ENCODE measurements at places on chromosomes 1 and 21.

GRCh38 chr1:17405898-17406759 lies 33.3 kb downstream of the RCC2 start:
- DNase-seq, result peak; percentile 42

- no peak for DNase-seq
These were observed 202.4 kb downstream of the TOMM20 start for GRCh38 chr1:234926264-234926558.

DNA sequence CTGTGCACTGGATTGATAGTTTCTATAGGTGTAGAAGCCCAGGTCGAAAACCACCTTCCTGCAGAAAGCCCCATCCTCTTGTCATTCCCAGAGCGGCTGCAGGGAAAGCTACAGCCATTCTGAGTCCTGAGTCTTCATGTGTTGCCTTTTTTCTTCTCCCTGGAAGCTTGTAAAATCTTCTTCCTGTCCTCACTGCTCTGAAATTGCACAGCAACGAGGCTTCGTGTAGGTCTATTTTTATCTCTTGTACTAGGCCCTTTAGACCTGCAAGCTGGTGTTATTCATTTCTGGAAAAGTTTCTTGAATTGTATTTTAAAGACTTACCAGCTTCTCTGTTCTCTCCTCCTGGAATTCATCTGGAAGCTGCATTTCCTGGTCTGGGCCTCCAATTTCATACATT lies 44.2 kb upstream of the ETS2 start:
- DNase-seq, result no peak

- DNase-seq, result no peak
These were observed 41.6 kb upstream of the USP1 start for GRCh38 chr1:62395291-62395690.

GRCh38 chr1:25451908-25452307 lies 21.2 kb downstream of the MACO1 start:
- no peak for DNase-seq

GRCh38 chr21:37944496-37944895 lies 28.2 kb upstream of the KCNJ6 start:
- no peak for DNase-seq

GRCh38 chr1:145871994-145872924 lies 13.4 kb upstream of the PIAS3 start:
- peak; percentile 32 for DNase-seq

DNA sequence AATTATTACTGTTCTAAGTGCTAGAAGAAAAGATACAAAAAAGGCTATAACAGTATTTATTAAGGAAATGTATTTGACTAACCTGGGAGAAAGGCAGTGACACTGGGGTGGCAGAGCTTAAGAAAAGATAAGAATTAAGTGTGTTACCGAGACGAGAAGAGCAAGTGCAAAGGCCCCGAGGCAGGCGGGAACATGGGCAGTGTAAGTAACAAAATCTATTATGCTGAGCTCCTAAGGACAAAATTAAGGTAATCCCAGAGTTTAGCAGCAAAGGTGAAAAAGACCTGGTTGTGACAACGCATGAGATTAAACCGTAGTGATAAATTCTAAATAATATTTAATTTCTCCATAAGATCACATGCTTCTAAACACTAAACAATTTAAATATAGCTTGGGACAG lies 167.6 kb downstream of the RERE start:
- DNase-seq, result no peak

DNA sequence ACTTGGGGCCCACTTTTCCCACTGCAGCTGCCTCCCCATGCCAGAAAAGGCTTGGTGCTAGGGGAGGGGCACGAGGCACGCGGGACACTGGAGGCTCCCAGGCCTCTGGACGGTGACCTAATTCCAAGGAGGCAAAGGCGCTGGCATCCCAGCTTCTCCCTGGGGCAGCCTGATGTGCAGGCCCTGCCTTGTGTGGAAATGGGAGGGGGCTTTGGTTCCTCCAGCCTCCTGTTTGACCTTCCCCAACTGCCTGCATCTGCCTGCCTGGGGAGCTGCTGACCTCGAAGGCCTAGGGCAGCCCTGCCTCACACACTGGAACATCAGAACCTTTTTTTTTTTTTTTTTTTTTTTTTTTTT lies 39.9 kb downstream of the KIAA1614 start:
- no peak for DNase-seq

- peak; percentile 42 for DNase-seq
These were observed 1.0 kb downstream of the EGLN1 start for GRCh38 chr1:231420959-231421545.

GRCh38 chr1:68378296-68379084 lies 71.3 kb downstream of the RPE65 start:
- DNase-seq, result no peak

GRCh38 chr1:8363767-8364301 lies 45.9 kb downstream of the SLC45A1 start:
- DNase-seq, result no peak

DNA sequence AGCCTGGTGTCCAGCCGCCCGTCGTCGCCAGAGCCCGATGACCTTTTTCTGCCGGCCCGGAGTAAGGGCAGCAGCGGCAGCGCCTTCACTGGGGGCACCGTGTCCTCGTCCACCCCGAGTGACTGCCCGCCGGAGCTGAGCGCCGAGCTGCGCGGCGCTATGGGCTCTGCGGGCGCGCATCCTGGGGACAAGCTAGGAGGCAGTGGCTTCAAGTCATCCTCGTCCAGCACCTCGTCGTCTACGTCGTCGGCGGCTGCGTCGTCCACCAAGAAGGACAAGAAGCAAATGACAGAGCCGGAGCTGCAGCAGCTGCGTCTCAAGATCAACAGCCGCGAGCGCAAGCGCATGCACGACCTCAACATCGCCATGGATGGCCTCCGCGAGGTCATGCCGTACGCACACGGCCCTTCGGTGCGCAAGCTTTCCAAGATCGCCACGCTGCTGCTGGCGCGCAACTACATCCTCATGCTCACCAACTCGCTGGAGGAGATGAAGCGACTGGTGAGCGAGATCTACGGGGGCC lies 1.2 kb downstream of the OLIG2 start:
- no peak for DNase-seq

- no peak for DNase-seq
These were observed 75.1 kb downstream of the TLR5 start for GRCh38 chr1:223067914-223068313.

DNA sequence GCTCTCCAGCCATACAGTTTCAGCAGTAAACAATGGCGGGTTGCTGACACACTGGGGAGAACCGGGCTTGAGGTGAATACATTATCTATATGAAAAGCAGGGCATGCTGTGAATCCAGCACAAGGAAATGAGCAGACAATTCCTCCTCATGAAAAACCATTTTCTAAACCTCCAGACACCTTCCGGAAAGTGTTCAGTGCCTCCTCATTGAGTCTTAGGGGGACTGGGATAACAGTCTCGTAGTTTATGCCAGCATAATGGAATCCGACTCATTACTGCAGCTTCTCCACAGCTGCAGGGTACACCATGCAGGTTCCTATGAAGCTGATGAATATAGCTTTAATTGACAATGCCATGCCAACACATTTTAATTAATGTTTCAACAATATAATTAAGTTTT lies 284.1 kb downstream of the BACH1 start:
- DNase-seq, result no peak

DNA sequence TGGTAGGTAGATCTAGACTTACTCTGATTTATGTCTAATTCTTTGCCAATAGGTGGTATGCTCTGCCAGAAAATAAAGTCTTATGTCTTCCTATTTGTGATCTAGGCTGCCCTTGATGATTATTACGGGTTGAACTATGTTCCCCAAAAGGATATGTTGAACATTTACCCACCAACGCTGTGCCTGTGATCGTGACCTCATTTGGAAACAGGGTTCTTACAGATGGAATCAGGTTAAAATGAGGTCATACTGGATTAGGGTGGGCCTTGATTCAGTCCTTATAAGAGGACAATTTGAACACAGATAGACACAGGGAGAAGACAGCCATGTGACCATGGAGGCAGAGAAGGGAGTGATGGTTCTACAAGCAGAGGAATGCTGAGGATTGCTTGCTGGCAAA lies 95.1 kb upstream of the BCAR3 start:
- DNase-seq, result no peak

DNA sequence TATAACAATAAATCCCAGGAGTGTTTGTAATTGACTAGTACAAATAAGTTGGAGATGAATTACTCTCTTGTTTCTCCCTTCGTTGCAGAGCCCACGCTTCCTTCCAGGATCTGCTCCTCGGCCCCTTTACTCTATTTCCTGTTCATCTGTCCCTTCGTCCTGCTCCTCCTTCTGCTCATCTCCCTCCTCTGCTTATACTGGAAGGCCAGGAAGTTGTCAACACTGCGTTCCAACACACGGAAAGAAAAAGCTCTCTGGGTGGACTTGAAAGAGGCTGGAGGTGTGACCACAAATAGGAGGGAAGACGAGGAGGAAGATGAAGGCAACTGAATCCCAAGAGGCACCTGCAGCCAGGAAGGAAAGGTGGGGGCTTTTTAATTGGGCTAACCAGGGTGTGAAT lies 26.4 kb upstream of the TTF2 start:
- DNase-seq, result no peak

GRCh38 chr1:116572771-116573430 lies 2.1 kb upstream of the CD58 start:
- DNase-seq, result no peak

GRCh38 chr21:33980276-33980916 lies 64.8 kb upstream of the ATP5PO start:
- no peak for DNase-seq

GRCh38 chr1:160085686-160086455 lies 4.5 kb downstream of the KCNJ9 start:
- DNase-seq, result peak; percentile 78

- no peak for DNase-seq
These were observed 26.8 kb downstream of the UMODL1 start for GRCh38 chr21:42097860-42098454.

GRCh38 chr21:35852820-35853219 lies 207.5 kb downstream of the SETD4 start:
- DNase-seq, result no peak

GRCh38 chr1:54051933-54052430 lies 1.0 kb downstream of the TMEM59 start:
- DNase-seq, result no peak

GRCh38 chr1:36251794-36252481 lies 27.7 kb downstream of the THRAP3 start:
- DNase-seq, result no peak

DNA sequence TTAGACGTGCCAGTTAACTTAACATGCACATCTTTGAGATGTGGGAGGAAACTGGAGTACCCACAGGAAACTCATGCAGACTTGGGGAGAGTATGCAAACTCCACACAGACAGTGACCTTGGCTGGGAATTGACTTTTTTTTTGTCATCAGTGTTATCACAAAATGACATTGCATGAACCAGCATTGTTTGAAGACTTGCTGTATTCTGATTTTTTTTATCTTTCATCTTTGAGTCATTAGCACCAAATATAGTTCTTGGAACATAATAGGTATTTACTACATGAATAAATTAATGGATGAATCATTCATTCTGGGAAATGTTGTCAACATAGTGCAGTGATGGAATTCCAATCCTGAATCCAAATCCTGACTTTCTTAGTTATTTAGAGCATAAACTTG lies 77.0 kb downstream of the ATF6 start:
- DNase-seq, result no peak

GRCh38 chr1:216670118-216670883 lies 52.9 kb downstream of the ESRRG start:
- no peak for DNase-seq

GRCh38 chr1:203186446-203187303 lies at the start of gene CHI3L1:
Gene CHI3L1, minus strand, starts transcription at chr1:203186704. Its CDS starts 81 bp downstream, at chr1:203186623.
- DNase-seq, result no peak

DNA sequence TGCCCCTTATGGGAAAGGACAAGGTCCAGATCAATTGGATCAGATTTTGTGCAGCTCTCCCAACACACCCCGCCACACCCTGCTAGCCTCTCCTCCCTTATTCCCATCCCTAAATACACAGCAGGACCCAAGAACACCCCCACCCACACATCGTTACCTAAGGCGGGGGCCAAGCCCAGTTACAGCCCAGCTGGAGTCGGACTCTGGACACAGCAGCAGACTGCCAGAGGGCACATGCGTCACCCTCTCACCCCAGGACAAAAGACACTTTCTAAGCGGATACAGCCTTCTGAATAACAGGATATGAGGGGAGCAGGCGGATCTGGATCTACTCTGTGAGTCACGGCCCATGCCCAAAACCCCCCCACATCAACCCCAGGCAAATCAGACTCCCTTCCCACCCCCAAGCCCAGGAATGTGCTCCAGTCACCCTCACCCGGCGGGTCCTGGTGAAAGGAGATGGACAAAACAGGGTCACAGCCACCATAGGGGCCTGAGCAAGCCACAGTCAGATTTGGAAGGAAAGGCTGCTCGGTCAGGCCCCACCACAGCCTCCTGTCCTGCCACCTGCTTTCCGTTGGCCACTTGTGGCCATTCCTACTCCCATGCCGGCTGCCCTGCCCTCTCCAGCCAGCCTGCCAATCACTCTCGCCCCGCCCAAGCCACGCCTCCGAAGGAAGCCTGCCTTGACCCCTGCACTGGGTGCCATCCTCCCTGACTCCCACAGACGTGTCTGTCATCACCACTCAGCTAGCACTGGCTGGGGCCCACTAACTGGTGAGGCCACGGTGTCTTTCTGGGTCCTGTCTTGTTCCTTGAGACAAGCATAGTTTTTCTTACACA lies 4.0 kb downstream of the S100A16 start:
- DNase-seq, result no peak

GRCh38 chr21:33063375-33063883 lies 6.5 kb upstream of the OLIG1 start:
- no peak for DNase-seq

DNA sequence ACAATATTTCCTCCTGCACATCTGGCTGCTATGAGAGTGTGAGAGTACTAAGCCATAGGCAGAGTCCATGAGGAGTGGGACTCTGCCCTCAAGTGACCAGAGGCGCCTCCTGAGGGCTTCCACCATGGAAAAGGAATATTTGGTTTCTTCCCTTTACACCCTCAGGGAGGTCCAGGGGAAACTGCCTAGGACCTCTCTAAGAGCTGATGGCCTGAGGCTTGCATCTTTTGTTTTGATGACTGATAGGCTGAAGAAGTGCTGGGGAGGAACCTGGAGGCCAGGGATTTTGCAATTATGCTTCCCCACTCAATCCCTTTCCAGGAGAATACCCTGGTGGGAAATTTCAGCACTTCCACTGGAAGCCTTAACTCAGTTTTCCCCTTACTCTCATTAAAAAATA lies 111.0 kb downstream of the PBX1 start:
- DNase-seq, result no peak

GRCh38 chr1:207004931-207005830 lies 27.4 kb downstream of the C1orf116 start:
- peak; percentile 33 for DNase-seq

DNA sequence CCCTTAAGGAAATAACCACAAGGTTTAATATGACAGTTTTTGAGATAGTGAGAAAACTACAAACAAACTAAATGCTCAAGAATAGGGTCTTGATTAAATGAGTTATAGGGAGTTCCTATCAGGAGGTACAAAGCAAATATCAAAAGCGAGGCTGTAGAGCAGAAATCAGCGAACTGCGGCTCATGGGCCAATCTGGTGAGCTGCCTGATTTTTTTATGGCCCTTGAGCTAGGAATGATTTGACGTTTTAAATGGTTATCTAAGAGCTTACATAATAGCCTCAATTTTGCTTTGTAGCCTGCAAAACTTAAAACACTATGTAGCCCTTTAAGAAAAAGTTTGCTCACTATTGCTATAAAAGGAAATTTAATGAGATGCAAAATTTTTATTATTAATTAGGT lies 62.2 kb downstream of the XCL2 start:
- no peak for DNase-seq

- DNase-seq, result no peak
These were observed 129.1 kb downstream of the PIK3R3 start for GRCh38 chr1:46003315-46003714.

GRCh38 chr1:96481409-96481808 lies 240.2 kb upstream of the PTBP2 start:
- DNase-seq, result no peak

GRCh38 chr1:29156543-29157268 lies 25.0 kb downstream of the SRSF4 start:
- no peak for DNase-seq

GRCh38 chr1:231924180-231924579 lies 297.6 kb downstream of the DISC1 start:
- DNase-seq, result no peak

Measured in CD4-positive, alpha-beta T cell treated with Interleukin-10 for 1 hour (primary cell).